ENCODE measurements at places on chromosomes 4 and X.

- no peak for DNase-seq
Observed at GRCh38 chr4:173318648-173319211, 15.4 kb downstream of the HMGB2 start.

- no peak for DNase-seq
Observed at GRCh38 chrX:132618810-132619209, 130.0 kb upstream of the MBNL3 start.

DNA sequence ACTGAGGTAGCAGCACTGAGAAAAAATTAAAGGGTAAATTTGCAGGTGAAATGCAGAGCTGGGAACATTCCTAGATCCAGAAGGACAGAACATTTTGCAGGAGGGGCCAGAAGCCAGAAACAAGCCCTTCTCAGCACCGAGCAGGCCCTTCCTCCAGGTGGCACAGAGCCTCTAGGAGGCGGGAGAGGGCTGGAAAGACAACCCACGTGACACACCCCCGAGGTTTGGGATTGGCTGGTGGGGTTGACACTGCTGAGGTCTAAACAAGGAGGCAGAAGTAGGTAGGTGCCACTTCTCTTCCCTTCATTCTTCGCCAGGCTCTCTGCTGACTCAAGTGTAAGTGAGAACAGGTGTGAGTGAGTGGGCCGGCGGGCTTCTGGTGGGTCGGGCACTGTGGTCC lies at the start of gene PAGE4:
Gene PAGE4 (plus strand): TSS at position 288 of the 400 bp plus-strand sequence. CDS start 1,126 bp downstream, outside the sequence.
- no peak for DNase-seq

DNA sequence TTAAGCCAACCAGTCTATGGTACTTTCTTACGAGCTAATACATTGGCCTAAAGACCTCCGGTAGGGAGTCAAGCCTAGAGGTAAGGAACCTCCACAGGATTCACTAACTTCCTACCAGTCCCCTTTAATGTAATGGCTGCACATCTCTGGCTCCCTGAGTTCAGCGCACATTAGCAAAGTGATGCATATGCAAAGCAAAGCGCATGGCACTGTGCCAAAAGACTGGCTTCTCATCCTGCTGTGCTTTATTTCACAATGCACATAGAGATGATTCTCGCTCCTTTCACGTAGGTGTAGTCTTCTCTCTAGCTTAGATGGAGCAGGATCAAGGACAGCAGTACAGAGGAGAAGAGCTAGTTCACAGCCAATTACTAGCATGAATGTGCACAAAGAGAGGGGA lies 14.6 kb upstream of the CLTRN start:
- DNase-seq, result no peak

- DNase-seq, result no peak
Observed at GRCh38 chr4:87134122-87134521, 86.3 kb downstream of the KLHL8 start.

GRCh38 chr4:151573945-151574344 lies 165.0 kb downstream of the FHIP1A start:
- DNase-seq, result no peak

GRCh38 chr4:120694973-120695372 lies 227.6 kb downstream of the PRDM5 start:
- DNase-seq, result no peak

DNA sequence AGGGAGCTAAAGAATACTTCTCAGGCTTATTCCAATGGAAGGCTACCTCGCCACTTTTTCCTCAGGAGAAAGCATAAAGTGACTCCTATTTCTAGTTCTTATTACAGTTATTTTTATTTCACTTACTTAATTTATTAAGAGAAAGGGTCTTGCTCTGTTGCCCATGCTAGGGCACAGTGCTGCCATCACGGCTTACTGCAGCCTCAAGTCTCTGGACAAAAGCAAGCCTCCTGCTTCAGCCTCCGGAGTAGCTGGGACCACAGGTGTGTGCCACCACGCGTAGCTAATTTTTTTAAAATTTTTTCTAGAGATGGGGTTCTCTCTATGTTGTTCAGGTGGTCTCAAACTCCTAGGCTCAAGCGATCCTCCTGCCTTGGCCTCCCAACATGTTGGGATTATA lies 36.0 kb upstream of the CHRNA9 start:
- no peak for DNase-seq

Measured in stimulated activated CD8-positive, alpha-beta memory T cell treated with anti-CD3 and anti-CD28 coated beads, Interleukin-4, amount 100 ng/mL, for 1 hour (primary cell).